Activated naive CD4-positive, alpha-beta T cell treated with anti-CD3 and anti-CD28 coated beads, Interleukin-2, amount 50 U/mL, for 72 hours (primary cell): ENCODE measurements at places on chromosomes 7 and 10.

DNA sequence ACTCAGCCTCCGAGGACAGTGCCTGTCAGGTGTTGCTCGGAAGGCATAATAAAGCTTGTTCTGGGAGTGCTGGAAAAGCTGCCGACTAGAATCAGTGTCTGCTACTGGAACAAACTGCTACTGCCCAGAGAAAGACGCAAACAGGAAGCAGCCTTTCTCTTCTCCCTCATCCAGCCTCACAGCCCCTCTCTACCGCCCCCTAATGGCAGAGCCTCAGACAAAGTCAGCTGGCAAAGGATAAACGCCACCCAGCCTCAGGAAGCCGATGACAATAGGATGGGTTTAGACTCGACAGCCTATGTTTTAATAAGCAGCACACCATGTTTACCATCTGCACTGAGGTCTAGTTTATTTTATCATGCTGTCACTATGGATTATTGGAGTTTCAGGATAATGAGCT is 169.5 kb upstream of the LYZL1 start:
- DNase-seq = no peak

DNA sequence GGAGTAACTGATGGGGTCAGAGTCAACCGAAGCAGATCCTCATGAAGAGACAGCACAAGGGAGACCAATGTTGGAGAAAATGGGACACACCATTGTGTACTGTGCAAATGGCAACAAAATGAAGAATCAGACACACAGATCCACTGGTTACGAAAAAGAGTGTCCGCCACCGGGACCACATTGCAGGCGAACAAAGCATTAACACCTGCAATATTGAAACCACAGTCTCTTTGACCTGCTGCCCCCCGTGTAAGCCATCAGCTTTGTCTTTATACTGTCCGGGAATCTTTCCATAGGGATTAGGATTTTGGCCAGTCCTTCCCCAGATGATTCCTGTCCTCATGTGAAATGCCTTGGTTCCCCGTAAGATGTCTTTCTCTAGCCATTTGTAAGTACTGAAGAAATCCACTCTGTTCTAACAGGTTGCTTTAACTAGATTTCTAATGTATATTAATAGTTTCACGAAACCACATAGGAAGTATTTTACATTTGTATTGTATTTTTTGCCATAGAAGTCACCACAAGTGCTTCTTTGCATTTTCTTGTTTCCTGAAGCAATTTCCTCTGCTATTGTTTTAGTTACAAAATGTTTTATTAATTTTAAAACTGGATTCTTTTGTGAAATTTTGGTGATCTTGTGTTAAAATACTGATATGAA is 140.8 kb upstream of the NFE2L3 start:
- DNase-seq = no peak

GRCh38 chr10:84375011-84375410 is 46.6 kb downstream of the CCSER2 start:
- DNase-seq = no peak

DNA sequence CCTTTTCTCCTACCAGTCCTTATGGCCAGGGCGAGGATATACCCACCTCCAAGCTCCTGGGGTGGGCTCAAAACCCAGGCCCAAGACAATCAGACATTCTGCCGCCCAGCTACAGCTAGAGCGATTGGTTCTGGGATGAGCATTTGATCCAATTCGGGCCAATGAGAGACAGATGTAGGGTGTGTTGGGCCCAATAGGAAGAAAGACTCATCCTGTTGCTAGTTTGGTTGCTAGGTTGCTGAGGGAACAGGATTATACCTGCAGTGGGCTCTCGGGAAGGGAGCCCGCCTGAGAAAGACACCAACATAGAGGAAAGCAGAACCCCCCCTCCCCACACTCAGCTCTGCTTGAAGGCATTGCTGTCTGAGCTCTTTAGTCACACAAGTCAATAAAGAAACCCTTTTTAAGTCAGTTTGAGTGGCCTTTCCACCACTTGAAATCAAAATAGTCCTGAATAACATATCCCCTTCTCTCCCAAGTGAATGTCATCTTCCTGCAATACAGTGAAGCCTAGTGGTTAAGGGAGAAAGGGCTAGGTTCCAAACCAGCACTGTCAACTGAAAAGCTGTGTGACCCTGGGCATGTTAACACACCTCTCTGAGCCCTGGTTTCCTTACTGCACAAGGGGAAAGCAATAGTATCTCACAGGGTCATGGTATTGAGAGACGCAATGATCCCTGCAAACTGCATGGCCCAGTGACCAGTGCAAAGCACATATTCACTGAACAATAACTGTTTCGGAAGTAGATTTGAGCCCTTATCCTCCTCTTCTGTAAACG is 21.8 kb downstream of the ITPRIP start:
- no peak for DNase-seq

DNA sequence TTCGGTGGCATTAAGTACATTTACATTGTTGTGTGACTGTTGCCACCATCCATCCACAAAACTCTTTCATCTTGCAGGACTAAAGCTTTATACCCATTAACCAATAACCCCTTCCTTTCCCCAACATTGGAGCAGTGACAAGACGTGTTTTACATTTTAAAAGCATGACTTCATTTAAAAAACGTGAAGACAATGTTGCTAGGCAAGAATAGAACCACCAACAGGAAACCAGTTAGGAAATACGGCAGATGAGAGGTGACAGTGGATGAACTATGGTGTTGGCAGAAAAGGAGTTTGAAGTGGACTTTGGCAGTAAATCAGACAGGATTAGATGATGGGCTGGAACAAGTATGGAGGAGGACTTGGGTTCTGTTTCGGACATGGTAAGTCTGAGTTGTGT is 17.0 kb downstream of the TMEM236 start:
- DNase-seq = no peak

DNA sequence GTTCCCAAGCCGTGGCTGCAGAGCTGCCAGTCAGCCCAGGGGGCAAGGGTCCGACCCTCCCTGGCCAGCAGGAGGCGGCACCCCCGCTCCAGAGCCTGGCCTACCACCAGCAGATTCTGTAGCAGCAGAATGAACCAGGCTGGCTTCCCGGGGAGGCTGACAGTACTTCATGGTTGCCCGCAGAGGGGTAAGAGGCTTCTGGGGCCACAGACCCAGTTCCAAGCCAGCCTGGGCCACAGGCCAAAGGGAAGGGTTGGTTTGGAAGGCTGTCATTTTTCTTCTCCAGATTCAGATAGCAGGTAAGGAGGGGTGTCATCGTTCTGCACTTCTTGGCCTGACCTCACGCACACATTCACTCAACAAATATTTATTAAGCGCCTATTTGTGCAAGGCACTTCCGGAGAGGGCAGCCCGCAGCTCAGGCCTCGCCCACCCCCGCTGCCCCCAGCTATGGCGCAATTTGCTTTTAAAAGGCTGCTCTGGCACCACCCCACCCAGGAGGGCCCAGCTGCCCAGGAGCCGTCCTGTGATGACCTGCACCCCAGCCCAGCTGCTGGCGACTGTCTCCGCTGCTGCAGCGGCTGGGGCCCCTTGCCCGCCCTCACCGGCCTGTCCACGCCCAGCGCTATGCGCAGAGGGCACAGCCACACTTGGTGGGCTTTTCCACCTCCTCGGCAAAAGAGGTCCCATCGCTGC is 168.5 kb downstream of the LCOR start:
- DNase-seq = no peak
